ENCODE measurements at places on chromosomes 16 and 17.

GRCh38 chr16:47872225-47872624, 283.6 kb downstream of the ABCC12 start:
- H3K36me3 ChIP-seq: peaks cover 8% of the 10 kb centered on the region
- no peak overlapping the region for H3K27ac ChIP-seq
- no peaks in the 10 kb centered on the region for H3K4me1 ChIP-seq
- DNase-seq: no peak

- H3K4me3 ChIP-seq: peak overlapping the region; percentile 60
- no peak for DNase-seq
- no peaks in the 10 kb centered on the region for H3K4me1 ChIP-seq
These were observed 20.1 kb downstream of the CD7 start for GRCh38 chr17:82297280-82297713.

DNA sequence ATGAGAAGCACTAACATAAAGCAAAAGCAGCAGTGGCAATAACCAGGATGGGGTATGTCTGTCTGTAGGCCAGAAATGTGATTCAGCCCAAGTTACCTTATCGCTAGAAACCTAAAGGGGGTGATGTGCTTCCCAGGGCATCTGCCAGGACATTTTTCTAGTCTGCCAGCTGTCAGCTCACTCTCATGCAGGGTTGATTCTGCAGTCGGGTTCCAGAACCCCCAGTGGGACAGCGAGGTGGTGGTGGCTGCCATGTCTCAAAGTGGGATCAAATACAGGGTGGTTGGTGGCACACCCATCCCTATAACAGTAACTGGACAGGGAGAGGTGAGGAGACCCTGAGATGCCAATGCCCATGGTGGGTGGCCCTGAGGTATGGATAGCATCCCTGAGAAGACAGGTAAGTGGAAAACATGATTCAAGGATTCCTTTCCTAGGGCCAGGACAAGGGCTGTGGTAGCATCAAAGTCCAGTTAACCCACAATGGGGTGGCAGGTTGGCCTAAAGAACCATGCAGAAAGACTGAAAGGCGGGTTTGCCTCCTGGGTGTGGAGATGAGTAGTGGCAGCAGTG, 84.3 kb downstream of the TNFRSF13B start:
- no peaks in the 10 kb centered on the region for H3K27me3 ChIP-seq
- no peaks in the 10 kb centered on the region for H3K36me3 ChIP-seq
- no peak overlapping the region for H3K27ac ChIP-seq
- DNase-seq: peak; percentile 19
- H3K4me1 ChIP-seq: no peaks in the 10 kb centered on the region
- no peak overlapping the region for H3K4me3 ChIP-seq

DNA sequence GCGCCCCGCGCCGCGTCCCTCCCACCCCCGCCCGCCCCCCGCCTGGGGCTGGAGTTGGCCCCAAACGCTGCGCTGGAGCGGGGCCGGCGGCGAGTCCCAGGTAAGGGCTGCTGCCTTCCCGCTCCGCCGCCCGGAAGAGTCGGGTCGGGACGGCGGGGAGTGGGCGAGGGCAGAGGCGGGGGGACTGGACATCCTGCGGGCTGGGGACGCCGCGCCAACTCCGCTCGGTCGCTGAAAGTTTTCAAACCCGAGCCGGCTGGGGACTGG, 469 bp downstream of the GPRC5C start:
- peaks cover 5% of the 10 kb centered on the region for H3K4me1 ChIP-seq
- H3K27ac ChIP-seq: no peak overlapping the region
- H3K36me3 ChIP-seq: no peaks in the 10 kb centered on the region
- H3K4me3 ChIP-seq: peak overlapping the region; percentile 70
- DNase-seq: no peak

DNA sequence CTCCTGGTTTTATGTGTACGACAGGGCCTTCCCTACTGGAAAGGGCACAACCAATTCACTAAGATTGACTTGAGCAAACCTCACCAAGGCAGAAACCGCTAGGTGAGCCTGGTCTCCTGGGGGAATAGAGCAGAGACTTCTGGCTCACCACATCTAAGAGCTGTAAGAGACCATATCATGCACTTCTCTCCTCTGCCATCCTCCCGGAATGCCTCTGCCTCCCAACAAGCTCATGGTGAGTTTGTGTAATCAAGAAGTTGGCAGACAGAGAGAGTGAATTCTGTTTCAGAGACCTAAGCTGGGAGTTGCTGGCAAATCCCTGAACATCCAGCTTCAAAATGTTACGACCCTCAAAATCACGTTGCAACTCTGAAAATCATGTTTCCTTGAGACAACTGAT, 154.8 kb downstream of the SLC39A11 start:
- H3K27ac ChIP-seq: no peak overlapping the region
- H3K4me1 ChIP-seq: no peaks in the 10 kb centered on the region
- no peaks in the 10 kb centered on the region for H3K36me3 ChIP-seq
- H3K27me3 ChIP-seq: no peaks in the 10 kb centered on the region
- H3K4me3 ChIP-seq: no peak overlapping the region
- no peak for DNase-seq

DNA sequence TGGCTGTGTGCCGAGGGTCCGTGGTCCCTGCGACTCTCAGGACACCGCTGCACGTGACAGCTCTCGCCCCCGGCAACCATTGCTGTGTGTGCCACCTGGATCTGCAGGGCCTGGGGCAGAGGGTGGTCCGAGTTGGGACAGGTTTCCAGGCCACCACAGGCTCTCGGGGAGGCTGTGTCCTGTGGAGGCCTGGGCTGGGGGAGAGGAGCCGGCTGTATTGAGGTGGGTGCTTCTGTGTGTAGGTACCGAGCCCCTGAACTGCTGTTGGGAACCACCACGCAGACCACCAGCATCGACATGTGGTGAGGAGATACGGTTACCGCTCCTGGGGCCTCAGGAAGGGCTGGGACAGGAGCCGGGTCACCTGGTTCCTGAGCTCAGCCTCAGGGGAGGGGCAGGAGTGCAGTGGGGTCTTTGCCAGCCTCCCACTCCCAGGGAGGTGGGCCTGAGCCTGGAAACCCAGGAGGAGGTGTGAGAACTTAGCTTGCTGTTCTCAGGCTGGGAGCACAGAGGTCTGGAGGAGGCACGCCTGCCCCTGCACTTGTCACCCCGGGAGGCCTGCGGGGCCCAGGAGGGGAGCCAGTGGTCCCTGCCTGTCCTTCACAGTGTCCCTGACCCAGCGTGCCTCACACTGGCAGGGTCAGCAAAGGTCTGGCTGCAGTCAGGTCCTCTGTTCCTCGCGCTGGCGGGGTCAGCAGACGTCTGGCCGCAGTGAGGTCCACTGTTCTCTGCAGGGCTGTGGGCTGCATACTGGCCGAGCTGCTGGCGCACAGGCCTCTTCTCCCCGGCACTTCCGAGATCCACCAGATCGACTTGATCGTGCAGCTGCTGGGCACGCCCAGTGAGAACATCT, 7.3 kb downstream of the SPATA2L start:
- no peaks in the 10 kb centered on the region for H3K4me1 ChIP-seq
- H3K27me3 ChIP-seq: no peaks in the 10 kb centered on the region
- H3K27ac ChIP-seq: no peak overlapping the region
- peaks cover 57% of the 10 kb centered on the region for H3K36me3 ChIP-seq
- DNase-seq: no peak

- no peak for DNase-seq
- no peaks in the 10 kb centered on the region for H3K27me3 ChIP-seq
- no peak overlapping the region for H3K27ac ChIP-seq
These were observed 1.3 kb downstream of the METTL23 start for GRCh38 chr17:76727745-76728456.

DNA sequence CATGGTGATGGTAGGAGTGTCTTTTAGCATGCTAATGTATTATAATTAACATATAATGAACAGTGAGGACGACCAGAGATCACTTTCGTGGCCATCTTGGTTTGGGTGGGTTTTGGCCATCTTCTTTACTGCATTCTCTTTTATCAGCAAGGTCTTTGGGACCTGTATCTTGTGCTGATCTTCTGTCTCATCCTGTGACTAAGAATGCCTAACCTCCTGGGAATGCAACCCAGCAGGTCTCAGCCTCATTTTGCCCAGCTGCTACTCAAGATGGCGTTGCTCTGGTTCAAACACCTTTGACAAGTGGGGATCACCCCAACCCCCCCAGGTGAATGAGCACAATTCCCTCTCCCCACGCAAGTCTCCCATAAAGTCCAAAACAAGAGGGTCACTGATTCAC, 49.3 kb upstream of the ETV4 start:
- no peak overlapping the region for H3K4me3 ChIP-seq
- H3K27me3 ChIP-seq: no peaks in the 10 kb centered on the region
- no peaks in the 10 kb centered on the region for H3K36me3 ChIP-seq
- no peak for DNase-seq

All from H9 (cell line).